Activated naive CD4-positive, alpha-beta T cell treated with anti-CD3 and anti-CD28 coated beads, Interleukin-2, amount 50 U/mL, for 72 hours (primary cell): ENCODE measurements at places on chromosomes 12 and 14.

DNA sequence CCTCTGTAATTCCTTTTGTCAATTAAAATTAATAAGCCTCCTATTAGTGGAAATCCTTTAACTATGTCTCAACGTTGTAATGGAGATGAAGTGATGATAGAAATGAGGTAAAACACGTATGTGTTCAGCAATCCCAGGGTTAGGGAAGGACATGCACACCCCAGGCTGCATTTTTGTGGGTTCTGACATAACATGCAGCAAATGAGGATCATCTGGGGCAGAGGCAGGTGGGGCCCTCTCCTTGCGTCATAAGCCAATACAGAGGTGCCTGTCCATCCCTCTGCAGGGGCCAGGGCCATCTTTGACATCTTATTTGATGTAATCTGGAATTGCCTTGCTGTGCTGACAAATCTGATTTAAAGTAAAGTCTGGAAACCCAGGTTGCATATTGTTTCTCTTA, 73.2 kb downstream of the MYRFL start:
- DNase-seq = no peak

- no peak for DNase-seq
Observed at GRCh38 chr14:83019744-83020414, 1486.2 kb upstream of the SEL1L start.

- no peak for DNase-seq
Observed at GRCh38 chr14:101909371-101910096, 54.8 kb upstream of the DYNC1H1 start.

DNA sequence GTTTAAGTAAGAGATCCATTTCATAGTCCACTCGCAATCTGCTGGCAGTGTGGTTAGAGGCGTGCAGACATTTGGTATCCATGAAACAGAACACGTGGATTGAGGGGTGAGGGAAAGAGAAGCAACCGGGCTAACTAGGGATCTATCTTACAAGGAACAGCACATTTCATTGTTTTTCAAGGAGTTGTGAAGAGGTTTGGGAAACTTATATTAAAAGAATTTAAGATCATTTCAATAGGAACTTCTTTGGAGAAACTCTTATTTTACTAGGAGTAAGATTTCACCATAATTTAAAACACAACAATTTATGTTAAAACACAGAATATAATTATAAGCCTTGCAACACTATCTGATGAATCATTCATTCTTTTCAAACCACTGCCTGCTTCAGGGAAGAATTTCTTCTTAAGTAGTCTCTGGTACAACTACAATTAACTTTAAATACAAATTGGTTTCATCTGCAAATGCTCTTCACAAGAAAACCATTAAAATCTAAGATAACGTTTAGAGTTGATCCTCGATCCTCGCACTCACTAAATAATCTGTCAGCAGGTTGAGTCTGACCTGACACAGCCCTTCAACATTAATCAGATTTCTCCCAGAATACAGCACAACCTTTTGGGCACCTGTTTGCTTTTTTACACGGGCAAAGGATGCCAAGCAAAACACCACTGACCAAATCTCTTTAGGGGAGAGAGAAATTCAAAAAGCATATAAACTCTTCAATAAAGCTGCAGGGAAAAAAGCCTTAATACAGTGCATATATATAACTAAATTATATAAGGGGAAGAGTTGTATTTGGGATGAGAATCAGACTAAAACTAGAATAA, 27.3 kb downstream of the PPTC7 start:
- no peak for DNase-seq

GRCh38 chr12:122635471-122635870, 67.7 kb downstream of the HCAR2 start:
- no peak for DNase-seq

- DNase-seq = no peak
Observed at GRCh38 chr12:111275308-111275707, 93.6 kb downstream of the PHETA1 start.

DNA sequence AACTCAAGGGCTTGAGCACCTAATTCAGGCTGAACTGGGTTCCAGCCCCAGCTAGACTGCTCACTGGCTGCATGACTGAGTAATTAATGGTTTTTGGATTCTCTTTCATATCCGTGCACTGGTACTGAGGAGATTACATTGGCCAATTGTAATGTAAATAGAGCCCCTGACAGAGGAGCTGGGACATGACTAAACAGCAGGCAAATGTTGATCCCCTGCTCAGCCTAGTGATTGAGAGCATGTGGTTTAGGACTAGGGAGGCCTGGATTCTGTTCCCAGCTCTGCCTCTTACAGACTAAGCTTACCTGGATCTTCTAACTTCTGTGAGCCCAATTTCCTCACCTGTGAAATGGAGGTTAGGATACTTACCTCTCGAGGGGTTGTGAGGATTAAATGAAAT, 204.3 kb downstream of the ESR2 start:
- DNase-seq = no peak

DNA sequence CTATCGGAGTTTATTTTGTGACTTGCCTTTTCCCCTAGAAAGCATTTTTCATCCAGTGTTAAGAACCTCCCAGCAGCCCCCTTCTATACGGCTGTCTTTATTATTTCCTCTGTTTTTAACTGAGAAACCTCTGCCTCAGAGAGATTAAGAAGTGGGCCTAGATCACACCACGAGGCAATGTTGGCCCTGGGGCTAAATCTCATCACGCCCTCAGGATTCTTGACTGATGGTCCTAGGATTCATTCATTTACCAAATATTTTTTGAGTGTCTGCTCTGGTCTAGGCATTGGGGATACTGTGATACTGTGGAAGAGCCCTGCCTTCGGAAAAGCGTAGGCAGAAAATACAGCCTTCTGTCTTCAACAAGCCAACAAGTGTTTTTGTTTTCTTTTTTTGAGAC, 42.1 kb downstream of the C14orf132 start:
- no peak for DNase-seq

- DNase-seq = no peak
Observed at GRCh38 chr12:123813349-123813748, 51.2 kb downstream of the DNAH10 start.

DNA sequence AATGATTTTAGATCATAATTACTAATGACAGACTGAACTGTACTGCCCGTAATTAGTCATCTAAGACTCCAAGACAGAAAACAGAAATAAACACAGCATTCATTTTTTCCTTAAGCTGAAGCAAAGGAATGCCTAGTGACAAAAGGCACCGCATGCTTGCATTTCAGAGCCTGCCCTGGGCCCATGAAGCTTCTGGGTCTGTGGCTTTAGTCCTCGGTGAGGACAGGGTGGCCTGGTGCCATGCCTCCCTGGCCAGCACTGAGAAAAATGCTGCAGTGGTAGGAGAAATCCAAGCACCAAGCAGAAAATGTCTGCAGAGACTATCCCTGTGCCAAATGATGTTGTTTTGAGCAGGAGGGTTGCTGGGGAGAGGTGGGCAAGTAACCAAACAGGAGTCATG, 171.6 kb downstream of the CALM1 start:
- no peak for DNase-seq

DNA sequence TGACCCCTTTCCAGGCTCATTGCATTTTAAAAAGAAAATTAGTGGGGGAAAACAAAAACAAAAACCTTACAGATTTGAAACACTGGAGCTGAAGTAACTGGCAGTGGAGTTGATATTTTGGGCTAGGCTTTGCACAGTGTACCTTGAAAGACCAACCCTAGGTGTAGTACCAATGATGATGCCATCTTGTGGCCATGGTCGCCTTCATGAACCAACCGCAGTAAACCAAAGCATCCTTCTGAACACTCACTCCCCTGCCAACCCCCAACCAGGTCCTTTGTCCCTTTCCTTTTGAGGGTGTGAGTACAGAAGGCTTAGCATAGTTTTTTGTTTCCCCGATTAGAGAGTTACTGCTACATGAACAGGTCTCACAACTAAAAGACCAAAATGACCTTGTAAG, 5.9 kb downstream of the TOMM20L start:
- DNase-seq = no peak

GRCh38 chr14:105026802-105027563, 6.1 kb upstream of the CDCA4 start:
- no peak for DNase-seq

GRCh38 chr14:87461704-87462103, 531.3 kb downstream of the GALC start:
- no peak for DNase-seq

DNA sequence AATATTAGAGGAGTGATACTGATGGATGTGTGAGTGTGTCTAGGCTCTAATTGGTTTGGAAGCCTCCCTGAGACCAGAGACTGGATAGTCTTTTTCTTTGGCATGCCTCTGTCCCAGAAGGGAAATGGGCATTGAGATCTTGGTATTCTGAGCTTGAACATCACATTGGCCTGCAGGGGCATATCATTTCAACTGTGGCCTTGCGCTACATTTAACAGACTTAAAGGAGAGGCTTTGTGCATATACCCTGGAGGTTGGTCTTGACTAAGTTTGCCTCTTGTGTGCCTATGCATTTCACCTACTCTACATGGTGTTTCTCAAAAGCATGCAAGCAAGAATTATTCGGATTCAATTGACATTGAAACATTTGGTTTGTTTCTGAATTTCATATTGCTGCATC, 185.4 kb downstream of the TMTC2 start:
- DNase-seq = no peak

GRCh38 chr14:95234426-95234825, 77.1 kb upstream of the DICER1 start:
- no peak for DNase-seq
